Stimulated activated CD8-positive, alpha-beta memory T cell treated with anti-CD3 and anti-CD28 coated beads, Interleukin-7, amount 100 ng/mL, for 24 hours (primary cell): ENCODE measurements at places on chromosomes 2 and 18.

GRCh38 chr2:217868911-217869334, 133.9 kb downstream of the TNS1 start:
- DNase-seq, result no peak

- no peak for DNase-seq
These were observed 543 bp upstream of the MARCHF4 start for GRCh38 chr2:216372761-216373291.

DNA sequence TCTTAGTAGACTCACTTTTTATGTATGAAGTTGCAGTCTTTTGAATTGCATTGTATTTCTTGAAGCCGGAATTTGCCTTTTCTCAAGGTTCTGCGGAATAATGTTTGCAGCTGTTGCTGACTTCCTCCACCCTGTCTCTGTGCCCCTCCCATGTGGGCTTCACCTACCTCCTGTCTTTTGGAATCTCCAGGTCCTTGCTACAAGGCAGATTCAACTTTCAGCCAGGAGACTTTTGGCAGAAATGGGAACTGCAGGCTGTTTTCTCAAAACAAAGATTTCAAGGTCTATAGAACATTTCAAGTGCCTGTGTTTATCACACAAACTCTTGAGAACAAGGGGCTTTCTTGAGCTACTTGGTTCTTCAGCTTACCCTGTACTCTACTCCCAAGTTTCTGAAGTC, 25.6 kb downstream of the ZNF236 start:
- DNase-seq, result no peak

- no peak for DNase-seq
These were observed 708.1 kb downstream of the SLC4A3 start for GRCh38 chr2:220335591-220335915.

- no peak for DNase-seq
These were observed 126.8 kb downstream of the SLC8A1 start for GRCh38 chr2:40325116-40325515.

- DNase-seq, result peak; percentile 23
These were observed 63.0 kb upstream of the TWIST2 start for GRCh38 chr2:238784671-238785527.

DNA sequence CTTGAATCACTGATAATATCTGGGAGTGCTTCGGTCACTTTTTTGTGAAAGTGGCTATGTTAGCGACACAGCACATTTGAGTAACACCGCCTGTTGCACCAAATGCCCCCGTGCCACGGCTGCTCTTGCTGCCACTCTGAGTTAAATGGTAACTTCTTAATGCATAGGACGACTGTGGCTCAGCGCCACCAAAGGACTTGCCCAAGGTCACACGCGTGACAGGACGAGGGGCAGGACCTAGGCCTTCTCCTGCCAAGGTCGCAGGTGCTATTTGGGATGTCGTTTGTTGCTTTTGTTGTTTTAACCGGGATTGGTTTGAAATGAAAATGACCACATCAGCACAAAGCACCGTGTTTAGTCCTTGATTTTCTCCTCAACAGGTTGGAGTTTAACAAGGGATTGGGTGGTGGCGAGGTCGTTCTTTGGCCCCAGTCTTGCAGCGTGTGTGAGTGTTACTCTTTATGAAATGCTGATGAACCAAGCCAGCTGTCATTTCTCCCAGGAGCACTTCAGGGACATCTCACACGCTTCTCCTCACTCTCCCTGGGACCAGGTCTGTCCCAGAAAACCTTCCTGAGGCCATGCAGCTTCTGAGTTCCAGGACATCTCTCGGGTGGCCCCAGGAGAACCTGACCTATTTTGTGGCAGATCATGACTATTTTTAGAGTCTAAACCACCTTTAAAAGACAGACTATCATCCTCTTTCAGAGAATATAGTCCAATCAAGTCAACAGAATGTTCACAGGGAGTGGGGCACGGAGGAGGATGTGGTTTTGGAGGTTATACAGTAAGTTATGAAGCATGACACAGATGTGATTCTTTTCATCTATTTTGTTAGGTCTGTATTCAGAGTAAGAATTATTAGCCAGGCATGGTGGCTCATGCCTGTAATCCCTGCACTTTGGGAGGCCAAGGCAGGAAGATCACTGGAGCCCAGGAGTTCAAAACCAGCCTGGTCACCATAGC, 49.9 kb downstream of the MTCL1 start:
- no peak for DNase-seq

DNA sequence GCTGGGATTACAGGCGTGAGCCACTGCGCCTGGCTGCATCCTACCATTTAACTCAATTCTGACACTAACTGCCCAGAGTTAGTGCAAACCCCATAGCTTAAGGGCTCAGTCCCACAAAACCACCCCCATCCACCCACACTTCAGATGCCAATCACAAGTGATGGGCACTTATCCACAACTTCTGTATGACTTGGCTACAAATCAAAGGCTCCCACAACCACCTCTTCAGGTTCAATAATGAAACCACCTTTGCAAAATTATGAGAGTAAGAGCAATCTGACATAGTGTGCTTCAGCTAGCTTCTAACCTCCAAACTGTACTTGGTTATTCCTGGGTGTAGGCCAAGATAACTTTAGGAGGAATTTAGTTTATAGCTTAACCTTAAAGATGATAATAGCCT, 51.3 kb upstream of the SLC35F5 start:
- DNase-seq, result no peak

DNA sequence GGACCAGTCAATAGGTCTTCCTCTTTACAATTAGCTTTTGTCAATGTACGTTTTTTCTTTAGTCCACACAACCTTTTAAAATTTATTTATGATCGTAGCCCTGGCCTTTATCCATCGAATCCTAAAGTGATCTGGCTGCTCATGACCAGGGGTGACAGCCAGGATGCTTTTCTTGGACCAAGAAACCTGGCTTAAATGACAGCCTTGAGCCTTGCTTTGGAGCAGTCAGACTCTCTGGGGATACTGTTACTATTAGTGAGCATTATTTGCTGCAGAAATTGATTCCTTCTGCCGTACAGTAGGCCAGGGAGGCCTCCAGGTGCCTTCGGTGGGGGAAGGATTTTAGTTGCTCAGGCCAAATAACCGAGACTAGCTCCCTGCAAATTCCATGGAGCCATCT, 70.2 kb downstream of the AGAP1 start:
- no peak for DNase-seq

DNA sequence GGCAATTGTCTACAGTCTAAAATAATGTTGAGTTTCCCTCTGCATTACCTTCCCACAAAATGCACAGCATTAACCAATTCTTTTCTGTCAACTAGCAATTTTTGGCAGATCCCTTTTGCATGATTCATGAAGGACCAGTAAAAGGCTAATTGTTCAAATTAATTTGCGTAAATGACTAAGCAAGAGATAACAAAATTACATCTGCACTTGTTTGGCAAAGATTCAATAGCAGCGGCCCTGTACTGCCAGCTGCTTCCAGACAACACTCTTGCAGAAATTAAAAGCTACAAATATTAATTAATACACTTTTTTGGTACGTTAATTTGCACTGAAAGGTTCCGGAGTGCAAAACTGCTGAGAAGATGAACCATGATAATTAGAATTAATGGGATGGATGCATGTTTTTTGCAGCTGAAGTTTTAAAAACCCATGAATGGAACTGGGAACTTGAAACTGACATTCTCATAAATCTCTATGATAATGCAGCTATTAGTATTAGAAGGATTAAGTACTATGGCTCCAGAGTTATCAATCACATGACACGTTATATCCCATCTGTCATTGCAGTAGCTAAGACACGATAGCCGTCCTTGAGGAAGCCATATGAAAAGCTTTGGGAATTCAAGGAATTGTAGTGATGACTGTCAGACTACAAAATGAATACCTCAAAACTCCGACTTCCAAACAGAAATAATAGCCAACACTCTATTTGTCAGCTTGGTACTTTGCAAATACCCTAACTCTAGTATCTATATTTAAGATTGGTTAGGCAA, 1268.3 kb upstream of the ACVR2A start:
- no peak for DNase-seq

GRCh38 chr2:216857131-216857550, 2.7 kb downstream of the TNP1 start:
- no peak for DNase-seq

DNA sequence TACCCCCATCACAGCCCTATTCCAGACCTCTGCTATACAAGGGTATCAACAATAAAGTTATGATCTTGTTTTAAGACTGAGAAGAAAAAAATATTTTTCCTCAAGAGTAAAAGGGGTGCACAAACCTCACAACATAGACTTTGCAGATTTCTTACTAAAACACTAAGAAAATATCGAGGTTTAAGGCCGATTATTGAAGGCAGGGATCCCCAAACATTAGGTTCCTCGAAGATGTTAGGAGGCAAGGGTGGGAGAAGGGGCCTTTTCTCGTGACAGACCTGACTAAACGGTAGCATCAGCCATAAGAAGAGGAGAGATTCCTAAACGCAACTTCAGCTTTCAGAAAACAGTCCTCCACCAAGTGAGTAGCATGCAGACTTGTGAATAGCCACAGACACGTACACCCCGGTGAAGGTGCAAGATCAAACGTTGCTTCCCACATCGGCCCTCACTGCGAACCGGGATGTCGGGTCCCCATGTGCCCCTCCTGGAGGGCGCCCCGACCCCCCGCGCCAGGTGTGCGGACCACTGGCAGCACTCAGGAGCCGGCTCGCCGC, 678 bp downstream of the PIAS2 start:
- no peak for DNase-seq

- no peak for DNase-seq
These were observed 15.7 kb downstream of the MSH6 start for GRCh38 chr2:47798631-47799030.

DNA sequence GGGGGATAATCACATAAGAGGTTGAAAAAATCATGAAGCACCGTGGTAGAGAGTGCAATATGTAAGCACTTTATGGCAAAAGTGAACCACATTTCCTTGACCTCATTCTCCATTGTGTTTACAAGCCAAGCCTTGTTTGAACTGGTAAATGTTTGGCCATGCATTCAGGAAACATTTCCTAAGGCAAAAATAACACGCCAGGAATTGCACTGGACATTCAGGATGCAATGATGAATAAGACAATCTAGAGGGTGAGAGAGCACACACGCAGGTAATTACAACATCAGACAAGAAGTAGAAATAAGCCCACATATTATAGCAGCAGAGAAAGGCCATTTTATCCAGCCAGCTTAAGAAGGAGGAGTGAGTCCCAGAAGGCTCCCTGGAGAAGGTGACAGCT, 218.0 kb upstream of the OSR1 start:
- DNase-seq, result no peak

GRCh38 chr2:59308108-59308507, 1067.0 kb upstream of the FANCL start:
- no peak for DNase-seq

GRCh38 chr2:53989210-53989862, 18.5 kb upstream of the PSME4 start:
- no peak for DNase-seq

- no peak for DNase-seq
These were observed 333.7 kb downstream of the CYP26B1 start for GRCh38 chr2:71813807-71814470.

- no peak for DNase-seq
These were observed 112.5 kb downstream of the LPIN1 start for GRCh38 chr2:11858883-11859282.

- no peak for DNase-seq
These were observed 8.9 kb downstream of the STAM2 start for GRCh38 chr2:152166633-152167032.
